ENCODE measurements at places on chromosomes 2 and 18. TPM values are rescaled to one million over a fixed set of nuclear protein-coding genes. Genes with fewer than 3 reads are reported as not detected.

The TMEFF2 gene
- not detected for total RNA-seq

The MC4R gene
- total RNA-seq = not detected

GRCh38 chr18:32289483-32290075 is 99.7 kb downstream of the MEP1B start:
- H3K4me1 ChIP-seq = no peaks in the 10 kb centered on the region
- no peak overlapping the region for H3K4me3 ChIP-seq
- no peak overlapping the region for H3K27ac ChIP-seq
- no peaks in the 10 kb centered on the region for H3K27me3 ChIP-seq
- no peak for DNase-seq
- H3K36me3 ChIP-seq = no peaks in the 10 kb centered on the region

GRCh38 chr2:190882856-190883582 is 2.4 kb downstream of the GLS start:
- no peaks in the 10 kb centered on the region for H3K27me3 ChIP-seq
- H3K36me3 ChIP-seq = no peaks in the 10 kb centered on the region
- H3K4me3 ChIP-seq = peak overlapping the region; percentile 93
- peak overlapping the region; percentile 96 for H3K27ac ChIP-seq
- H3K4me1 ChIP-seq = peaks cover 49% of the 10 kb centered on the region

- no peaks in the 10 kb centered on the region for H3K4me1 ChIP-seq
- no peaks in the 10 kb centered on the region for H3K36me3 ChIP-seq
- no peak for DNase-seq
- H3K27ac ChIP-seq = no peak overlapping the region
Observed at GRCh38 chr18:68178921-68179320, 536.0 kb downstream of the TMX3 start.

DNA sequence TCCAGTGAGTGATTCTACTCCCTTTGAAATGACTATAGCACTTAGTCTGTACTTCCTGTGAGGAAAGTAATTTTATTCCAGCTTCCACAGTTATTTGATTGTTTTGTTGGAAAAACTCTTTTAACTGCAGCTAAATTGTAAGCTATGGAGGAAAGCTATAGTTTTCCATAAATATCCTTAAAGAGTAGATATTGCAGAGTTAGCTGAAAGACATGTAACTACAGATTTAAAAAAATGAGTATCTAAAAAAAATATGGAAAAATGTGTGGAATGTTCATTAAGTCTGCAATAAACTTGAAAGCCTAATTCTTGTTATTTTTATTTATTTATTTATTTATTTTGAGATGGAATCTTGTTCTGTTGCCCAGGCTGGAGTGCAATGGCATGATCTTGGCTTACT is 56.8 kb upstream of the AQP4 start:
- no peaks in the 10 kb centered on the region for H3K4me1 ChIP-seq
- DNase-seq = no peak
- no peaks in the 10 kb centered on the region for H3K36me3 ChIP-seq
- no peak overlapping the region for H3K4me3 ChIP-seq
- no peaks in the 10 kb centered on the region for H3K27me3 ChIP-seq
- H3K27ac ChIP-seq = no peak overlapping the region

Measured in heart left ventricle (tissue), 16 donors.